H1 (cell line): ENCODE measurements at places on chromosomes 6 and 20.

DNA sequence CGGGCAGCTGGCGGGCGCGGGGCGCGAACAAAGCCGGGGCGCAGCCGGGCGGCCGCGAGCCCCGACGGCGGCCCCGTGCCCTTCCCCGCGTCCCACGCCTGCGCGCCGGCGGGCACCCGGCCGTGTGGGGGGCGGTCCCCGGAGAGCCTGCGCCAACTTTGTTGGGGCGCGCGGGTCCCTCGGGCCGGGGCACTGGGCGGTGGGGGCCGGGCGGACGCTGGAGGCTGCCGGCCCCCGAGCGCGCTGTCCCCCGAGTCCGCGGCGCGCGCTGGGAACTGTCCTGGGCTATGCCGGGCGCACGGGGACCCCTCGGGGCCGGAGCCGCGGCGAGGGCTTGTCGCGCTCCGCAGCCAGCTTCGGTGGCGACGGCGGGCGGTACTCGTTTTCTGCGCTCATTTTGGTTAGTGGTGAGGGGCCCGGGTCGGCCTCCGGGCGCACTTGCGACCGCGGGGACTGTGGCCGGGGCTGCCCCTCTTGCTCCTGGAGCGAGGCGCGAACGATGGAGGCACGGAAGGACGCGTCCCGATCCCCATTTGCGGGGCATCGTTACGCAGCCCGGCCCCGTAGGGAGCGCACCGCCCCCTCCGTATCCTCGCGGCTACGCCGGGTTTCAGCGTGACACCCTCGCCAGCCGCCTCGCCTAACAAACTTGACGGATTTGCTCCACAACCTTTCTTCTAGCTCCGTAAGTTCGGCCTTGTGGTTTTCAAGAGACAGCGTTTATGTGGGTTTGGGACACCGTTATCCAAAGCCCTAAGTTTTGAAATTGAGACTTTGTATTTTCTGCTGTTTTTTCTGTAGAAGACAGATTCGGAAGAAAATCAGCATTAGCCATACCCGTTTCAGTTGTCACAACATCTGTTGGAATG is 622 bp downstream of the SS18L1 start:
- no peak for DNase-seq

DNA sequence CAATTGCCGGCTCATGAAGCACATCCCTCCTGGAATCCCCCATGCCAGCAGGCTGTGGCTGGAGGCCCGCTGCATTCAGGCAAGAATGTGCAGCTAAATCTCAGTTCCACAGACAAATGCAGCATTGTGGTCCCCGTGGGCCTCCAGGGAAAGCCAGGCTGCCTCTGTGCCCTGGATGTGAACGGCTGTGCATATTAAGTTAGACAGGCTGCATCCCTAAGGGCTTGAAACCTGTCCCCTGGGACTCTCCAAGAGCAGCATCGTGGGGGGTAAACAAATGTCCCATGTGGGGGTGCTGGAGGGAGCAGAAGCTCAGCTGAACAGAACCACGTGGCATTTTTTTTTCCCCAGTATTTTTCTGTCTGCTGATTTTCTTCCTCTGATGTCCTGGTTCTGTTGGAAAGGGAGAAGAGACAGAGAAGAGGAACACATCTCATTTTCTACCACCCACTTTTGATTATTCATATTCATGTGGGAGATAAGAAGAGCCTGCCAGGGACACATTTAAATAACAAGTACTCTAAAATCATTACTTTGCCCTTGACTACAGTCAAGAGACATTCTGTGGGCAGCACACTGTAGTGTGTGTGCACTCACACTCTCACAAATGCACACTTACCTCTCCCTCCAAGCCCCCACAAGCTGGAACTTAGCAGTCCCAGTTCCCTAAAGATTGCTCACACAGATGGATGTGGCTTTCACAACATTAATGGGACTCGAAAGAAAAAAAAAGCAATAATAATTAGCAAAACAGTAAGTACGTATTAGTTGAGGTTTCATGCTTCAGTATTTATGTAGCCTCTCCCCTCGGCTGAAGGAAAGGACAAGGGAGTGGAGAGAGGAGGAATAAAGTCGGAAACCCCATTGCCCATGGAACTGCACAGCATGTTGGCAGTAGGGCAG is 16.9 kb downstream of the GFOD1 start:
- DNase-seq: no peak

DNA sequence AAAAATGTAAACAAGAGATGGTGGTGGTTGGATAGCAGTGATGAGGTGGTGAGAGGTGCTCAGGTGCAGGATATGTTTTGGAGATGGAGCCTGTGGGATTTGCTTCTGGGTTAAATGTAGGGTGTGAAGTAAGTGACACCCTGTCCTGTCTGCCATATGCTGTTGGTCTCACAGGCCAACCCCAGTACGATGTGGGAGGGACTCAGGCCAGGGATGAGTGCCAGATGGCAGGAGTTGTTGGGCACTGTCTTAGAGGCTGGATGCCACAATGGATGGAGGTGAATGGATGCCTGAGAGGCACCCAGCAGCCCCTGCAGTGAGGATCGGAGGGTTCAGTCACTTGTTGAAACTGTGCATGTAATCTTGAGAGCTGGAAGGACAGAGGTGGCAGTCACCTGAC is 259.3 kb downstream of the NRN1 start:
- no peak for DNase-seq

GRCh38 chr6:28947831-28948270 is 24.1 kb upstream of the TRIM27 start:
- peak; percentile 10 for DNase-seq

DNA sequence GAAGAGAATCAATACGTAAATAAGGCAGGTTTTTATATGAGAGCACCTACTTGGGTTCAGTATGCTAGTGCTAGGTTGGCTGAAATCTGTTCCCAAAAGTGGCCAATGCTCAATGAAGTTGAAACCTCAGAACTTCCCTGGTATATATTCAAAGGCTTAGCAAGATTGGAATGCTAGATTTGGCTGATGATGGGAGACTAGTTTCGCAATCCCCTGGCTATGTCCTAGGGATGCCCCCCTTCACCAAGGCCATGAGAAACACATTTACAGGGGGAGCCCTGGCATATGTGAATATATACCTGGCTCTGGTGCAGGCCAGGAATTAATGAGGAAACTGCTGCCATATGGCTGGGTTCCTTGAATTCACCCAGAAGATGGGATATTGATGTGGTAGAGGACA is 142.4 kb upstream of the C6orf118 start:
- no peak for DNase-seq

- DNase-seq: no peak
Measured at GRCh38 chr6:90294614-90294988, 2.0 kb downstream of the BACH2 start.

DNA sequence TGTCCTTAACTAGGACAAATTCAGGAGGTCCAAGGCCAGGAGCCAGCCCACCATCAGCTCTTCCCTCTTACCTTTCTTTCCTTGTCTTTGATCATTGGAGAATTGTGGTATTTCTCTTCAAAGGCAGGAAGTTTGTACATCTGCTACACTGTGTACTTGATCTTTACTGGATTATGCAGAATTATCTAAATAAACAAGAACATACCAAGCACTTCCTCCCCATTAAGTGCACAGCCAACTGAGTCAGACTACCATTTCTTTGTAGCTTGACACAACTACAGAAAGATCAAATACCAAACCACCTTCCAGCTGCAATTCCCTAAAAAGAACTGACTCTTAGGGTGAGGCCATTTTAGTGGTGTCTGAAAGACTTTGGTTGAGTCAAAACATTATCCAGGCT is 195.1 kb downstream of the HDGFL1 start:
- no peak for DNase-seq

- DNase-seq: no peak
Measured at GRCh38 chr6:35152067-35152707, 11.0 kb upstream of the TCP11 start.

DNA sequence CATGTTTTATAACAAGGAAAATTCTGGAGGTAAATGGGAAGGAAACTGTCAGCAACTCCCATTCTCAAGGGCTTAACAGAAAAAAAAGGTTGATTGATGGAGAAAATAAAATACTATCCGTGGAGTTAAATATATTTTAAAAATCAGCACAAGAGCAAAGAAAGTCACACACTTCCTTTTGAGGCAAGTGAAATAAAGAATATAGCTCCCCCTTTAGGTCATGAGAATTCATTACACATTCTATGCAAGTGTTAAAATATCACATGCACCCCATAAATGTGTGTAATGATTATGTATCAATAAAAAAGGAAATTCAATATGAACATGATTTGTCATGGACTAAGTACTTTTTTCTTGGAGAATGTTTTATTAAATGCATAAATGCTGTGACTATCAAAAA is 349.2 kb downstream of the TPBG start:
- DNase-seq: no peak

DNA sequence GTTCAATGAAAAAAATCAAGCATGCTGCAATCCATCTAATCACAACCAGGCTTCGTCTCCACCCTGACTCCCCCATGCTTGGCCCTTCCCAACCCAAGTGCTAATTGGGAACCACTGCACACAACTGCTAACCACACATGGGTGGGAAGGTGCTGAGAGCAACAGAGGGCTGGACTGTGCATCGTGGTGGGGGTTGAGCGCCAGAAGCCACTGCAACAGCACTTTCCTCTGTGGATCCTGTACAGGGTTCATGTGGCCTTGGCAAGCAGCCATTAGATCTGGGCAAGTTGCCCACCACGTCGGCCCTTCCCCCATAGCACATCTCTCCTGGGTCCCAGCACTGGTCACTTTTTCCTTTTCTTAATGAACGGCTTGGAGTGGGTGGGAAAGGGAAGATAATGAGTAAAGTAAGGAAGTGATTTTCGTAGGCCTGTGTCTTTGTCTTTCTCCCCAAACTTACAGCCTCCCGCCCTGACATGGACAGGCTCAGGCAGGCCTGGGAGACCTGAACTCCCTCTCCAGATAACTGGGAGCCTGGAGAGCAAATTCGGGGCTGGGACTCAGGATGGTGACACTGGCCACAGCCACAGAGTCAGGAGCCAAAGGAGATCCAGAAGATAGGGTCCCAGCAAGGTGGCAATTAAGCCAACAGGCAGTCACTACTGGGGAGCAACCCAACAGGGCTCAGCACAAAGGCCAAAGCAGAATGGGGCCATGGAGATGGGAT is 34.4 kb upstream of the MRPS10 start:
- no peak for DNase-seq

GRCh38 chr6:19268117-19268516 is 569.1 kb upstream of the ID4 start:
- no peak for DNase-seq

DNA sequence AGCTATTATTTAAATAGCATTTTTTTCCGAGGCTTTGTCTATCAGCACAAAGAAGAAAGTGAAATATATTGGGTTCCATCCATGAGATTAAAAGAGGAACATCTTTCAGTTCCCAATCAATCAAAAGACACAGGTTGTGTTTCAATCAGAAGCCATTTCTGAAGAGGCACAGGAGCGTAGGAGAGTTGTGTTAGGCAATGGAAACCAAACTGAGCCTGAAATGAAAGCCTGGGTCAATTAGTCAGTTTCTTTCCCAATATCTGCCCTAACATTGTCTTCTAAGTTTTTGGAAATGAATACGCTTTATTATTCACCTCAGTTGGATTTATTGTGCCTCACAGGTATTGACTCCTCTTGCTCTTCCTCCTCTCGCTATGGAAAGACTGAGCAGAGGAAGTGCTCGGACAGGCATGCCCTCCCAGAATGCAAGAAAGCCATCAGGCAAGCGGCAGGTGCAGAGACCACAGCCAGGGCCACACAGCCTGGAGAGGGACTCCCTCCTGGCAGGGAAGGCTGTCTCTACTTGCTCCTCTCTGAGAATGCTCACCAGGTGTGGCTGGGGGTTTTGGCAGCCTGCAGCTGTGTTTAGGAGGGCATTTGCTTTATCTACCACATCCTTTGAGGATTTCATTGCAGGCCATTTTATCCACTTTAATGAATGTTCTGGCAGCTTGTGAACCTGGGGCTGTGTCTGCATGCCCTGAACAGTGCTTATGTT is 100.8 kb upstream of the NEDD9 start:
- no peak for DNase-seq

- DNase-seq: no peak
Measured at GRCh38 chr6:125212377-125212776, 58.8 kb downstream of the TPD52L1 start.

- DNase-seq: no peak
Measured at GRCh38 chr20:40943591-40943990, 85.0 kb upstream of the TOP1 start.

GRCh38 chr20:43820731-43821330 is 93.8 kb upstream of the TOX2 start:
- no peak for DNase-seq
